ENCODE measurements at places on chromosomes 2 and 18. TPM values are rescaled to one million over a fixed set of nuclear protein-coding genes. Genes with fewer than 3 reads are reported as not detected.
A peak's percentile ranks its signal among the peaks of the same experiment; 100 is the strongest.

GRCh38 chr2:57617318-57617717, 429.3 kb upstream of the VRK2 start:
- DNase-seq = no peak

- no peak for DNase-seq
Observed at GRCh38 chr2:238695538-238695937, 152.3 kb upstream of the TWIST2 start.

AQP12B gene
- total RNA-seq = not detected

FAM168B gene
- 103 TPM for total RNA-seq

DNA sequence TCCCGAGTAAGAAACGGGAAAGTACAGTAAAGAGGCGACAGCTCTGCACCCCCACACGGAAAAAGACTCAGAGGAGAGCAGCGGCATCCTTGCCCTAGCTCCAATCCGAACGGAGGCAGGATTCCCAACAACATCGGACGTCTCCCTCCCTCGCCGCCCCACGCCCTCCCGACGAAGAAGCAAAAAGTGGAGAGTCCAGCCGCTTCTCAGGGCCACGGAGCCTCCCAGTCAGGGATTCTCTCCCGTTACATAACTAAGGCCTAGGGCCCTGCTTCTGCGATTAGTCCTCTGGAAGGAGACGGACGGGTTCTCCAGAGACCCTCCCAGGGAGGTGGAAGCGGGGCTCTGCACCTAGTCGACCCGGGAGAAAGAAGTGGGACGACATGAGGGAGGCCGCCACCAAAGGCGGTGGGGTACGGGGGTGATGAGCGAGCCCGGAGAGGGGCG, 587 bp downstream of the SUMO1 start:
- DNase-seq = peak; percentile 34

GRCh38 chr2:164662066-164662465, 40.8 kb upstream of the GRB14 start:
- DNase-seq = no peak

UGT1A9 gene
- not detected for total RNA-seq

GRCh38 chr18:62790871-62791772, 75.8 kb downstream of the PHLPP1 start:
- no peak for DNase-seq

- DNase-seq = no peak
Observed at GRCh38 chr2:204692790-204693189, 147.5 kb downstream of the PARD3B start.

GRCh38 chr18:23995180-23995579, 19.4 kb upstream of the TTC39C start:
- DNase-seq = no peak

- DNase-seq = no peak
Observed at GRCh38 chr2:62216616-62217015, 20.7 kb downstream of the B3GNT2 start.

GRCh38 chr2:46601328-46601963, 122.1 kb downstream of the TMEM247 start:
- DNase-seq = peak; percentile 49

UGT1A1 gene
- total RNA-seq = not detected

DNA sequence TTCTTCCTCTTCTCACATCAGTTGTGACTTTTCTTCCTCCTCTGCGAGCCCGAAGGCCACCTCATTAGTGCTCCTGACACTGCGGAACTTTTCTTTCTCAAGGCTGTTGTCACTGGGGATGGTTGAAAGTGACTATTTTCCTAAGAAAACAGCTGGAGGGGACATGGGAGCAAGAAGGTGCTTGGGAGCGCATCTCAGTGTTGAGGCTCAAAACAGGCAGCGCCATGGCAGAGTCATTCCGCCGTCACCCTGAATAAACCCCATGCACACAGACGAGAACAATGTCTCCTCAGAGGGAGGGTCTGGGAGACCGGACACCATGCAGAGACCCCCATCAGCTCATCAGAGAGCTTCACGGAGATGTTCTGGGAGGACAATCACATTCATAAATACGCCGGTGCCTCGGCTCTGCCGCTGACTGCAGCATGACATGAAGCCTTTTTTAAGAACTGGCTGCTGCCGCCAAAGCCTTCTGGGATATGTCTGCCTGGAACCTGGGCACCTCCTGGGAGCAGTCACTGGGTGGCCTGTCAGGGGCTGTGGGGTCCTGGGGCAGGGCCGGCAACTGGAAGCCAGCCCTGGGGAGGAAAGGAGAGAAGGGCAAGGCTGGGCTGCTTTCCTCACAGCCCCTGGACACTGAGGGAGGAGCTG, 19.2 kb downstream of the ATOH8 start:
- DNase-seq = no peak

DNA sequence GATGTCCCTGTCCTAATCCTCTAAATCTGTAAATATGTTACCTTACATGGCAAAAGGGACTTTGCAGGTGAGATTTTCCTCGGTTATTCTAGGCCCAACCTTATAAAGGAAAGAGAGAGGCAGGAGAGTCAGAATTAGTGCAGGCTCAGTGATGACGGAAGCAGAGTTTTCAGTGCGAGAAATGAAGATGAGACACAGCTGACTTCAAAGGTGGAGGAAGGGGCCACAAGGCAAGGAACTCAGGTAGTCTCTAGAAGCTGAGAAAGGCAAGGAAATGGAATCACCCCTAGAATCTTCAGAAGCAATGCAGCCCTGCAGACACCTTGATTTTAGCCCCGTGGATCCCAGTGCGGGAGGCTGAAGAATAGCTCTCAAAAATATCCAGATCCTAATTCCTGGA, 7.2 kb upstream of the LCLAT1 start:
- no peak for DNase-seq
